ENCODE measurements at places on chromosomes 16 and 17. TPM values are rescaled to one million over a fixed set of nuclear protein-coding genes. Genes with fewer than 3 reads are reported as not detected.

DNA sequence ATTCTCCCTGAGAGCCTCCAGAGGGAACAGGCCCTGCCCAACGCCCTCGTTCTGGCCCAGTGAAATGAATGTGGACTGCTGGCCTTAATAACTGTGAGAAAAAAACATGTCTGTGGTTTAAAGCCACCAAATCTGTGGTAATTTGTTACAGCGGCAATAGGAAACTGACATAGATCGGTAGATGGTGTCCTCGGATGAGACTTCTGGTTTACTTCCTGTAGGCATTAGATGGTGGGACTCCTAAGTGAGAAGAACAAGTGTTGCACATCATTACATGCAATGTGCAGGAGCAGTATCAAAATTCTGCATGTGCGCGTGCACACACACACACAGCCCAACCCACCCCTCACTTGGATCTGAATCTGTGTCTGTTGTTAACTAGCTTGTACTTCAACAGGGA lies 42.0 kb downstream of the CDK5R1 start:
- DNase-seq, result no peak

DNA sequence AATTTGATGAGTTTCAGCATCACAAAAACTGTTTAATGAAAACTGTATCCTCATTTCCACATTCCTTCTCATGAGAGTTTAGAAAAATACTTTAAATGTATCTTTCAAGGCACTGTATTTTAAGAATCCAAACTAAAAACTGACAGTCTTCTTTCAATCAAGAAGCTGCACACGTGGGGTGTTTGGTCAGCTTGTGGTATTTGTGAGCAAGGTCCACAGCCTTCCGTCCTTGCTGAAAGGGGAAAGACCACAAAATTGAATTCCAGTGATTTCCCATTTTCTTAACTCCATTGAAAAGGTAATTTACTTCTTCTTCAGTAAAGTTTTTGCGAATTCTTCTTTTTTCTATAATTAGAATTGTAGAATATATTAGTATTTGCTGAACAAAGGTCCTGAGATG lies 3.4 kb upstream of the DYNC1LI2 start:
- DNase-seq, result no peak

GRCh38 chr17:55895112-55895759 lies 144.4 kb downstream of the PCTP start:
- no peak for DNase-seq

DNA sequence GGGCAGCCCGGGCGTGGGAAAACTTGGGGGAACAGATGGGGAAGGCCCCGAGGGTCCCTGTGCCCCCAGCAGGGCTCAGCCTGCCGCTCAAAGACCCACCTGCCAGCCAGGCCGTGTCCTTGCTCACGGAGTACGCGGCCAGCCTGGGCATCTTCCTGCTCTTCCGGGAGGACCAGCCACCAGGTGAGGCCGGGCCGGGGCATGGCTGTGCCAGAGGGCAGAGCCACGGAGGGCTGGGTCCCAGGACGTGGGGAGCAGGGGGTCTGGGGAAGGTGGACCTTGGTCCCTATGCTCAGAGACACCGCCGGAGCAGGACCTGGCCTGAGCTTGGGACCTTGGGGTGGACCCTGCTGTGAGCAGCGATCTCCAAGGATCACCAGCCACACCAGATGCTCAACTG lies 509 bp downstream of the ADAD2 start:
- no peak for DNase-seq

DNA sequence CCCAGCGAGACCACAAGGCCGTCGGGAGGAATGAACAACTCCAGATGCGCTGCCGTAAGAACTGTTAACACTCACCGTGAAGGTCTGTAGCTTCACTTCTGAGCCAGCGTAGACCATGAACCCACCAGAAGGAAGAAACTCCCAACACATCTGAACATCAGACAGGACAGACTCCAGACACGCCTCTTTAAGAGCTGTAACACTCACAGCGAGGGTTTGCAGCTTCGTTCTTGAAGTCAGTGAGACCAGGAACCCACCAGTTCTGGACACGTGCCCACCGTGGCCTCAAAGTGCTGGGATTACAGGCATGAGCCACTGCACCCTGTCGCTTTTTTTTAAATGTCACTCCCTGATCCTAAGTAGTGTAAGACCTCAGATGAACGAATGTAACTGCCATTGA lies 17.3 kb downstream of the KPNA2 start:
- no peak for DNase-seq

- no peak for DNase-seq
Observed at GRCh38 chr17:16459855-16460550, 32.0 kb downstream of the LRRC75A start.

- DNase-seq, result no peak
Observed at GRCh38 chr17:79792341-79792871, 4.5 kb downstream of the CBX8 start.

GRCh38 chr16:87635541-87636049 lies 33.3 kb downstream of the JPH3 start:
- DNase-seq, result no peak

DNA sequence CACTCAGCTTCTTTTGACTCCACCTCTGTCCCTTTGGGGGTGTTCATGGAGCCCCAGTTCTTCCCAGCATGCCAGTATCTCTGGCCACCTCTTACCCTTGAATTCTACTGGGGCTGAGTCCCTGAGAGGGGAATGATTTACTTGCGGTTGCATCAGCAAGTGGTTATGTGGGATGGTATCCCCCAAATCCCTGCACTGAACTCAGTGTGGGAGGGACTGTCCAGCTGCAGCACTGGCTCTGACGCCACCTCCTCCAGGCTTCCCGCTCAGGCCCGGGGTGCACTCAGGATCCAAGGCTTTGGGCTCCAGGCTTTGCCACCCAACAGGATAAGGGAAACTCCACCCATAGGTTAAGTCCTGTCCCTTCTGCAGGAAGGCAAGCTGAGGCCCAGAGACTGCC lies 21.1 kb upstream of the BRD7 start:
- DNase-seq, result no peak

GRCh38 chr16:10250137-10250828 lies 68.1 kb upstream of the GRIN2A start:
- no peak for DNase-seq

DNA sequence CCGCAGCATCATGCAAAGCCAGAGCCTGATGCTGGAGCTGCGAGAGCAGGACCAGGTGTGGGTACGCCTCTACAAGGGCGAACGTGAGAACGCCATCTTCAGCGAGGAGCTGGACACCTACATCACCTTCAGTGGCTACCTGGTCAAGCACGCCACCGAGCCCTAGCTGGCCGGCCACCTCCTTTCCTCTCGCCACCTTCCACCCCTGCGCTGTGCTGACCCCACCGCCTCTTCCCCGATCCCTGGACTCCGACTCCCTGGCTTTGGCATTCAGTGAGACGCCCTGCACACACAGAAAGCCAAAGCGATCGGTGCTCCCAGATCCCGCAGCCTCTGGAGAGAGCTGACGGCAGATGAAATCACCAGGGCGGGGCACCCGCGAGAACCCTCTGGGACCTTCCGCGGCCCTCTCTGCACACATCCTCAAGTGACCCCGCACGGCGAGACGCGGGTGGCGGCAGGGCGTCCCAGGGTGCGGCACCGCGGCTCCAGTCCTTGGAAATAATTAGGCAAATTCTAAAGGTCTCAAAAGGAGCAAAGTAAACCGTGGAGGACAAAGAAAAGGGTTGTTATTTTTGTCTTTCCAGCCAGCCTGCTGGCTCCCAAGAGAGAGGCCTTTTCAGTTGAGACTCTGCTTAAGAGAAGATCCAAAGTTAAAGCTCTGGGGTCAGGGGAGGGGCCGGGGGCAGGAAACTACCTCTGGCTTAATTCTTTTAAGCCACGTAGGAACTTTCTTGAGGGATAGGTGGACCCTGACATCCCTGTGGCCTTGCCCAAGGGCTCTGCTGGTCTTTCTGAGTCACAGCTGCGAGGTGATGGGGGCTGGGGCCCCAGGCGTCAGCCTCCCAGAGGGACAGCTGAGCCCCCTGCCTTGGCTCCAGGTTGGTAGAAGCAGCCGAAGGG lies 24.2 kb downstream of the C1QTNF1 start:
- no peak for DNase-seq

GRCh38 chr17:8163978-8164814 lies 1.4 kb upstream of the VAMP2 start:
- no peak for DNase-seq

- DNase-seq, result no peak
Observed at GRCh38 chr16:53515811-53516210, 12.8 kb upstream of the AKTIP start.

- no peak for DNase-seq
Observed at GRCh38 chr16:25855063-25855462, 163.3 kb downstream of the HS3ST4 start.

DNA sequence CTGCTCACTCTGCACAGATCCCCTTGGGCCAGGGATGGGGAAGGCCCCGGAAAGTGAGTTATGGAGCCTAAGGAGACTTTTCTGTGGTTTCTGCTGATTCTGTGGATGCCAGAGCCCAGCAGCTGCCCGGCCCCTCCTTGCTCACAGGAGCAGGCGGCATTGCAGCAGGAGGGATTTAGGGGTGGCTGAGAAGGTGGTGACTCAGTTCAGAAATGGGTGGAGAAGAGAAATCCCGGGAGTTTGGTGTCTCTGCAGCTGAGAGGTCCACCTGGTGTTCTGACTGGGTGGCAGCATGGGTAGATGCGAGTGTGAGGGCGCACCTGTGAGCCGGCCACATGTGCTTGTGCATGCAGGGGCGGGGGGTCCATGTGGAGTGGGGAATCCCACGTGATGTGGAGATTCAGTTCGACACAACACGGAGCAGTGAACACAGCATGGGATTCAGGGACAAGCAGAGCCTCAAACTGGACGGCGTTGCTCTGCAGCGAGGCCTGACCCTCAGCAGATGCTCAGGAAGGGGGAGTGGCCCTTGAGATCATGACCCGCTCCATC lies 16.0 kb upstream of the SPPL2C start:
- DNase-seq, result no peak

CLEC18B gene
- polyA plus RNA-seq, result 146 TPM

PRSS53 gene
- polyA plus RNA-seq, result 1.8 TPM

CD300LG gene
- polyA plus RNA-seq, result 1.7 TPM

DDX28 gene
- 9.3 TPM for polyA plus RNA-seq

MT4 gene
- not detected for polyA plus RNA-seq

PIMREG gene
- 29.4 TPM for polyA plus RNA-seq

MAF gene
- polyA plus RNA-seq, result 50.0 TPM

Measured in renal cortex interstitium (tissue), 15 donors.